ENCODE measurements at places on chromosomes 16 and 17. TPM values are rescaled to one million over a fixed set of nuclear protein-coding genes. Genes with fewer than 3 reads are reported as not detected.

CCL17 gene
- total RNA-seq = not detected

- H3K27ac ChIP-seq = no peak overlapping the region
- H3K27me3 ChIP-seq = no peaks in the 10 kb centered on the region
- no peak overlapping the region for H3K4me3 ChIP-seq
- H3K4me1 ChIP-seq = no peaks in the 10 kb centered on the region
Observed at GRCh38 chr16:13696017-13696416, 223.9 kb upstream of the ERCC4 start.

DNA sequence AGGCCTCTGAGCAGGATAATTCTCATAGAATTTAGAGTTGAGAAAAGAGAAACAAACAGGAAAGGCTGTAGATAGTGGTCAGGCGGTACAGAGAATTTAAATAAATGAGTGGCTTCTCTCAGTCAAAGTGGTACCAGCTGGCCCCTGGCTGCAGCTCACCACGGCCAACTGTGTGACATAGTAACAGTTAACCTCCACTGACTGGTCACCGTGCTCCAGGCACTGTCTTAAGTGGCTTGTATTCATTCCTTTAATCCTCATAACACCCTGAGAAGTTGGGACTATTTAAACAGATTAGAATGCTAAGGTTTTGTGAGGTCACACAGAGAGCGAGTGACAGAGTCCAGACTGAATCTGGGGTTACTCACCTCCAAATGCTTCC is 108.9 kb downstream of the GNAO1 start:
- H3K27ac ChIP-seq = no peak overlapping the region
- peaks cover 15% of the 10 kb centered on the region for H3K4me1 ChIP-seq
- H3K4me3 ChIP-seq = no peak overlapping the region
- no peaks in the 10 kb centered on the region for H3K36me3 ChIP-seq

GRCh38 chr17:81924557-81925532 is 2.7 kb downstream of the MAFG start:
- no peak for DNase-seq
- H3K27me3 ChIP-seq = no peaks in the 10 kb centered on the region
- H3K27ac ChIP-seq = peak overlapping the region; percentile 99
- no peak overlapping the region for H3K4me3 ChIP-seq
- H3K36me3 ChIP-seq = peaks cover 6% of the 10 kb centered on the region

GRCh38 chr17:63941751-63942150 is 9.6 kb upstream of the CD79B start:
- no peak for DNase-seq
- no peak overlapping the region for H3K4me3 ChIP-seq
- no peak overlapping the region for H3K27ac ChIP-seq
- no peaks in the 10 kb centered on the region for H3K36me3 ChIP-seq
- H3K4me1 ChIP-seq = no peaks in the 10 kb centered on the region
- peaks cover 4% of the 10 kb centered on the region for H3K27me3 ChIP-seq

- H3K4me3 ChIP-seq = no peak overlapping the region
- H3K36me3 ChIP-seq = peaks cover 5% of the 10 kb centered on the region
- no peaks in the 10 kb centered on the region for H3K27me3 ChIP-seq
Observed at GRCh38 chr16:65523283-65523944, 401.6 kb upstream of the CDH11 start.

- H3K27ac ChIP-seq = no peak overlapping the region
- no peaks in the 10 kb centered on the region for H3K4me1 ChIP-seq
- H3K36me3 ChIP-seq = peaks cover 2% of the 10 kb centered on the region
- no peak overlapping the region for H3K4me3 ChIP-seq
Observed at GRCh38 chr17:70968302-70968701, 799.0 kb downstream of the KCNJ2 start.

DNA sequence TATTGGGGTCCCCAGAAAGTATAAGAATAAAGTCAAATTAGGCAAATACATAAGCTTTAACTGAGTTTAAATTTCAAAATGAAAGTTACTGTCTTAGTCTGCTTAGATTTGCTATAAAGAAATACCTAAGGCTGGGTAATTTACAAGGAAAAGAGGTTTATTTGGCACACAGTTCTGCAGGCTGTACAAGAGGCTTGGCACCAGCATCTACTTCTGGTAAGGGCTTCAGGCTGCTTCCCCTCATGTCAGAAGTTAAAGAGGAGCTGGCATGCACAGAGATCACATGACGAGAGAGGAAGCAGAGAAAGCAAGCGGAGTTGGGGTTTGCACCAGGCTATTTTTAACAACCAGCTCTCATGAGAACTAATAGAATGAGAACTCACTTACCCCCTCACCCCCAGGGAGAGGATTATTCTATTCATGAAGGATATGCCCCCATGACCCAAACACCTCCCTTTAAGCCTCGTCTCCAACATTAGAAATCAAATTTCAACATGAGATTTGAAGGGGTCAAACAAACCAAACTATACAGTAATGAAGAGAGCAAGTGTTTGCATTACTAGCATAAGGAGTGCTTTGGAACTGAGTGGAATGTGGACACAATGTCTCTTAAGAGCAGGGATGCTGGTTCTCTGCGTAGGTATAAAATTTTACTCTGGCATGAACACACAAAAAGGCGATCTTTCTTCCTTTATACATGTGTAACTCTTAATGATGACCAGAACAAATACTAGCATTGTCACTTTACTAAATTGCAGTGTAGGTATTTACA is 292.8 kb upstream of the PMFBP1 start:
- no peak for DNase-seq
- no peaks in the 10 kb centered on the region for H3K36me3 ChIP-seq
- no peak overlapping the region for H3K27ac ChIP-seq
- H3K4me1 ChIP-seq = peaks cover 18% of the 10 kb centered on the region
- no peak overlapping the region for H3K4me3 ChIP-seq
- H3K27me3 ChIP-seq = no peaks in the 10 kb centered on the region

IL17C gene
- not detected for total RNA-seq

- H3K27ac ChIP-seq = no peak overlapping the region
- DNase-seq = no peak
- H3K36me3 ChIP-seq = no peaks in the 10 kb centered on the region
- H3K4me3 ChIP-seq = no peak overlapping the region
- H3K27me3 ChIP-seq = no peaks in the 10 kb centered on the region
- H3K4me1 ChIP-seq = peaks cover 36% of the 10 kb centered on the region
Observed at GRCh38 chr16:50234771-50235556, 31.4 kb upstream of the ADCY7 start.

GRCh38 chr16:29310852-29311314 is 95.6 kb downstream of the NPIPB11 start:
- H3K27me3 ChIP-seq = no peaks in the 10 kb centered on the region
- no peak overlapping the region for H3K27ac ChIP-seq
- no peaks in the 10 kb centered on the region for H3K36me3 ChIP-seq
- no peak for DNase-seq

PER1 gene
- total RNA-seq = 87.6 TPM

Data from chondrocyte (in vitro differentiated cells).